ENCODE measurements at places on chromosomes 2 and 18.

DNA sequence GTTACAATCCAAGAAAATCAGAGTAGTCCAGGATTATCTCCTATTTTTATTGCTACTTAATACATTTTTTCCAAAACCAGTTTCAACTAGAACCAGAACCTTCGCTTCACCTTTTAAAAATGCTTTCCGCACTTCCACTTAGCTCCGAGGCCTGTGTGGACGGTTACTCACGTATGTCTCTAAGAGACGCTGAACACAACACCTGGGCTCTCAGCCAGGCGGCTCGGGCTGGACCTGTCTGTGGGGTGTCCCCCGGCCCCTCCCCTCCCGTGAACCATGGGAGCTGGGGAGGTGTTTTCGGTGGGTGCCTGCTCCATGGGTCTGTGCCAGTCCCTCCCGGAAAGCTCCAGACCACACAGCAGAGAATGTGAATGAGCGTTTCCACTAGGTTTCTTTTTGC is 223.8 kb downstream of the GLI2 start:
- no peak for DNase-seq

DNA sequence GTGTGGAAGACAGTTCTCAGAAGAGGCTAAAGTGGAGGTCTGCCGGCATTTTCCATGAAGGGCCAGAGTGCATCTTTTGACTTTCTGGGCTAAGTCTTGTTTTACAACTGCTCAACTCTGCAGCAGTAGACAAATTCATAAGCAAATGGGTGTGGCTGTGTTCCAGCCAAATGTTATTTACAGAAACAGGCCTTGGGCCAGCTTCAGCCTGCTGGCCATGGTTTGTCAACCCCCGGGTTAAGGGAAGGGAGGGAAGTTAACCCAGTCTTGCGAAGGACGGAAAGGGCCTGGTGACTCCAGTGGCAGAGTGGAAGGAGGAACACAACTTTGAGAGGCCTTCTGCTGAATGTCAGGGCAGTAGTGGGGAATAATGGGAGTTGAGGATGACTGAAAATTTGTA is 34.3 kb upstream of the NCKAP5 start:
- DNase-seq = no peak

GRCh38 chr2:7704296-7704865 is 787.2 kb downstream of the RNF144A start:
- DNase-seq = no peak

GRCh38 chr2:111182121-111182520 is 61.4 kb downstream of the BCL2L11 start:
- no peak for DNase-seq

DNA sequence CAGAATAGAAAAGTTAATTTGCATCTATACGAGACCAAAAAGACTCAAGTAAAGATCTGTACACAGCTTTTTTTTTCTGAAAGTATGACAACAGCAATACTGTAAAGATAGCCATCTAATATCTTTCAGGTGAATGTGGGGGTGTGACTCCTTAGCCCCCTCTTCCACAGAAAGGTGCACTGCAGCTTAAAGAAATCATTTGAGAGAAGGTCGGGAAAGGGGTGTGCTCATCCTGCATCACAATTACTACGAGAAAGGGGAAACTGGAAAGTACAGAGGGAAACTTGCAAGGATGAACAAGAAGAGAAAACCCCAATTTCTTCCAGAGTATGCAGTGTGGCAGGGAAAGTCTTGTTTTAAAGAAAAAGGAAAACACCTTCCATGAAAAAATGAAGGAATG is 255.6 kb downstream of the CCDC178 start:
- no peak for DNase-seq

DNA sequence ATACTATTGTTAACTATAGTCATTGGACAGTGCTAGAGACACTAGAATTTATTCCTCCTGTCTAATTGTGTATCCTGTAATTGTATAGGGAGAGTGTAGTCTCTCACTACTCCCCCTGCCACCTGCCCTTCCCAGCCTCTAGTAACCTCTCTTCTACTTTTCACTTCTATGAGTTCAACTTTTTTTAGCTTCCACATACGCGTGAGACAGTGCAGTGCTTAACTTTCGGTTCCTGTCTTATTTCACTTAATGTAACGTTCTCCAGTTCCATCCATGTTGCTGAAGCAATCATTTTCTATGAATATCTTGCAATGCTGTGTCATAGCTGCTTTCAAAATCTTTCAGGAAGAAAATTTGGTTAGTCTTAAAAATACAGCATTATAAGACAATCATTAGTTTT is 22.8 kb upstream of the RUFY4 start:
- DNase-seq = no peak

DNA sequence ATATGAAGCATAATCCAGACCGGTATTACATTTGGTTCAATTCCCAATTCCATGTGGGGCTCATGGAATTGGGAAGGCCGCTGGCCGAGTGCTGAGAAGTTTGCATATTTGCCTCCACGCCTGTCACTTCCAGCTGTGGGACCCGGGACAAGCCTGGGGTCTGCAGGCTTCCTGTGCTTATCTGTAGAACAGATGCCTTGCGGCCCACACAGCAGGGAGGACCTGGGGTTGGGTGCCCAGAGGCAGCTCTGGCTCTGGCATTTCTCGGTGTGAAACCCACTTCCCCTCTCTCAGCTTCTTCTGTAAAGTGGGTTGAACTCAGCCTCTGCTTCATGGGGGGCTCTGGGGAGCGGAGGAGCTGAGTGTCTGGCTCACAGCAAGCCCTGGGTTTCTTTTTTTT is 97.9 kb downstream of the SH3BP4 start:
- no peak for DNase-seq

DNA sequence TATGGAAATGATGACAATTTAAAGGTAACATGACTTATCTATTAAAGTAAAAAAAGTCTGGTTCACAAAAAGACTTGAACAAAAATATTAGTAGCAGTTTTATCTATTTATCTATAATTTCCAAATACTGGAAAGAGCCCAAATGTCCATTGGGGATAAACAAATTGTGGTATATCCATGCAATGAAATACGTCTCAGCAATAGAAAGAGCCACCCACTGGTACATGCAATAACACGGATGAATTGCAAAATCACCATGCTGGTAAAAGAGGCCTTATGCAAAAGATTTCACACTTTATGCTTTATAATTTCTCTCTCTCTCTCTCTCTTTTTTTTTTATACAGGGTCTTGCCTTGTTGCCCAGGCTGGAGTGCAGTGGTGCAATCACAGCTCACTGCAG is 91.4 kb upstream of the ASAP2 start:
- DNase-seq = no peak

GRCh38 chr18:3015204-3015592 is 2.3 kb upstream of the LPIN2 start:
- no peak for DNase-seq

- DNase-seq = no peak
Measured at GRCh38 chr2:220887271-220887870, 684.7 kb downstream of the EPHA4 start.

DNA sequence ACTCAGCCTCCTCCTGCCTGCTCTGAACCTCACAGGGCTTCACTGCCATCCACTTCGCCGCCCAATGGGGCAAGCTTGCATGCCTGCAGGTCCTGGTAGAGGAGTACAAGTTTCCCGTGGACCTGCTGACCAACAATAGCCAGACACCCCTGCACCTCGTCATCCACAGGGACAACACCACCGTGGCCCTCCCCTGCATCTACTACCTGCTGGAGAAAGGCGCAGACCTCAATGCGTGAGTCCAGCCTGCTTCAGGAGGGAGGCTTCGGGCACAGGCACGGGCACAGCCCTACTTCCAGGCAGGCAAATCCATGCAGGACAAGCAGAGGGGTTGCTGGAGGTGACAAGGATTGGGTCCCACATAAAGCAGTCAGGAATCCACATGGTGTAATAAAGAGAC is 1.2 kb downstream of the ANKRD53 start:
- no peak for DNase-seq

DNA sequence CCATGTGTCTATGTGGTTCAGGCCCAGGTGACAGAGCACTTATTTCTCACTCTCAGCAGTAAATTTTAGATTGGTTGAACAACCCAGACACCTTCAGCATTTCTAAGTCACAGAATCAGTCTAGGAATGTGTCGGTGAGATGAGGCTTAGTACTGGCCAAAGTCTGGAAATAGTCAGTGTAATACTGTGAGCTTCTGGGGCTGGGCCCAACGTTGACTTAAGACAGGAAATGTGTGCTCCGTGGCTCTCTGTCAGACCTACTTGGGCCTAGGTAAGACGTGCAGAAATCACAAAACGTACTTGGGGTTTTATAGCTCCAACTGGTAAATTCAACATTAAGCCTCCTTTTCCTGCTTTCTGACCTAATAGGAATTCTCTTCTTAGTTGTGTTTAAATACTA is 160.3 kb upstream of the COL3A1 start:
- DNase-seq = no peak

DNA sequence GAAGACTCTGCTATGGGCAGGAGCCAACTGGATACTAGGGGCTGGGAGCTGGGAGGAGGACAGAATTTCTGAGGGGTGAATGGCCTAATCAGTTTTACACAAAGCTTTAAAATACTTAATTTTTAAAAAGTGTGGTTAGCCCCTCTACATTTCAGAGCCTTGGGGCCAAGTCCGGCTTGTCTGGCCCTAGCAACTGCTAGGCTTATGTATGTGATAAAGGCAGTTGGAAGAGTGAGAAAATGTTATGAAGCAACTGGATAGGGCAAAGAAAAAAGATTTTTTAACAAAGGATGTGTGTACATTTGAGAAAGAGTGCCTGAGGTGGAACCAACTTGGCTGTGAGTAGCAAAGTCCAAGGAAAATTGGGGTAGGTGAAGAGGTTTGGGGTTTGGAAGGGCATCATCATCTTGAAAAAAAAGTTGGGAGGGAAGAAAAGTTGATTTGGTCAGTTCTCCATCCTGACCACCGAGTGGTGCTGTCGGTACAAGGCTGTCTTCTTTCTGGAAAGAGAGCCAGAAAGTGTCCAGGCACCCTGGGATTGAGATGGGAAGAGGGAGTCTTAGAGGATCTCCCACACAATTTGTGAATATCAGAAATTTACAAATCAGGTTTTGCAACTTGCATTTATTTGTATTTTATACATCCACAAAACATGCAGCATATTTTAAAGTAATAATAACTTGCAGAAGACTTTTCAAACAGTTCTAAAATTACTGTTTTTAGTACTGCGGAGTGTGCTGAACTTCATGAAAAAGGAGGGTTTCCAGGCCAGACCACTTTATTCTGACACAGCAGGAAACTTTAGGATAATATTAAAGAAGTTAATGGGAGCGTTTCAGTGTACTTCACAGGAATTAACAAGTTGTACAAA is 10.5 kb upstream of the CDK15 start:
- no peak for DNase-seq

DNA sequence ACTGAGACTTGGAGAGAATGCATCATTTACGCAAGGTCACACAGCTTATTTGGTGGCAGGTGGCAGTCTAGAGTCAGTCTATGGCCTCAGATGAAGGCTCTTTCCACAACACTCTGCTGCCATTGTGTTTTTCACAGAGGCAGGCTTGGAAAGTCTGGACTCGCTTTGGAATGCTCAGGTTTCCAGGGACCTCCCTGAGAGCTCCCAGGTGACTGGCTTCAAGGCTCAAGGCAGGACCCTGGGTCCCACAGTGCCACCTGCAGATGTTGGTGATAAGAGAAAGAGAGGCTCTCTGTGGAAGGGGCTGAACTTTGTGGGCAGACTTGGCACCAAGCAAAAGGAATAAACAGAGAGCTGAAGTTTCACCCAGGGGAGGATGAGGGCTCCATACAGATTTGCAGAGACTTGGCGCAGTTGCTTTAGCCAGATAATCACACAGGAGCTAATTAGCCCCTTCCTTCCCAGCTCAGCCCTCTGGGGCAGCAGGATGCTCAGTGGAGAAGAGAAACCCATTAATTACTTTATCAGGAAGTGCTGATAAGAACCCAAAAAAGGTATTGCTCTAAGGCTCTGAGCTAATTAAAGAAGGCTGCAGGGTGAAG is 103.5 kb downstream of the LBH start:
- DNase-seq = no peak

DNA sequence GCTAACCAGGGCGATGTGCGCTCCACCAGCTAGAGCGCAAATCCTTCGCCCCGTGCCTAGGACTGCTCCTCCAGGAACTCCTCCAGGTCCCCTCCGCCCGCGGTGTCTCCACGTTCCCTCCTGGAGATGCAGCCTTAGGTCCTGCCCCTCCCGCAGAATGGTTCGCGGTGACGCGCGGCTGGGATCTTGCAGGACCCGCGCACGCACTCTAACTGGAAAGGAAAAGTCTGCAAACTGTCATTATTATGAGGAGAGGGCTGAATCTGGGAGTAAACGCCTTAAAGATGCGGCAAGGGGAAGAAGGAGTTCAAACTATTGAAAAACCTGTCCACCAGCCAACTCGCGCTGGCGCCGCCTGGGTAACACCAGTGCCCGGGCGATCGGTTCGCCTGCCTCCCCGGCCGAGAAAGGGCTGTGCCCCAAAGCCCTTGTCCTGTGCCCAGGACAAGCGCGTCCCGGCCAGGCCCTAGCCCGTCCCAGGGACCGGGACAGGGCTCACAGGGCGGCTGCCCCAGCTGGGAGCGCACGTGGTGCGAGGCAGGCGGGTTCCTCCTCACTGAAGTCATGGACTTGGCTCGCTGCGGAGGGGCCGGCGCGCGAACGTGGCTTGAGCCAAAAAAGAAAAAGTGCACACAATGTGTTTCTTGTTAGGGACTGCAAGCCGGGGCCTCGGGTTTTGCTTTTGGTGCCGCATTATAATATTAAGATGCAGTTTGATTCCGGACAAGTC is 5.5 kb upstream of the ID2 start:
- no peak for DNase-seq

GRCh38 chr2:207779523-207779922 is 9.8 kb upstream of the FZD5 start:
- DNase-seq = no peak

DNA sequence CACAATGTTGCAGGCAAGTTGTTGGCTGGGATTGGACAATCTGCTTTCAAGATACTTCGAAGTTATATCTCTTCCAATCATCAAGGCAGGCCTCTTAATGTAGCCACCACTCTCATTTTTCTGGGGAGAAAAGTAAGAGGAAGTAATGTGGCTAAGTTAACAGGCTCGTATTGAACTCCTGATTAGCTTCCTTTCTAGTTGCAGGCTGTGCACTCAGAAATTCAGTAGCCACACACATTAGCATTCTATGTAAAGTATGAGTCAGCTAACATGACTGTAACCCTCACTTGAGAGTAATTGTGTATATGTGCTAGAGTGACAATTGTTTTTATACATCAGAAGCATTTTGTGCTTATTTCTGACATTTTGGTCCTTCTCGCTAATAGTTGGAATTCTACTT is 3.3 kb downstream of the TWSG1 start:
- no peak for DNase-seq

DNA sequence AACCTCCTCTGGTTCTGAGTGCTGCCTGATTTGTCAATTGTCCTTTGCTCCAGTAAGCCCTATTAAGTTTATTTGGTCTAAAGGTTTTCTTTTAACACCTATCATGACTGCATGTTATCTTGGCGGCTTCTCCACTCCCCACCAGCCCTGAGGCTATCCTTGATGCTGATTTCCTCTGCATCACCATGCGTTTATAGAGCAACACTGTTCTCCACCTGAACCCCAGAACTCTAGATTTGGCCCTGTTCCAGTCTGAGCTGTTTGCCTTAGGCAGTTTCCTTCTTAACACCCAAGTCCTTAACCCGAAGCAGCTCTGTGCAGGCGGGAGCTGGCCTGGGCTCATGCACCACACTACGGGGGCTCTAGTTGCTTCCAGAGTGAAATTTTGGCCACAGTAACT is 98.2 kb upstream of the NPAS2 start:
- DNase-seq = no peak

GRCh38 chr18:9848170-9848879 is 37.4 kb upstream of the TXNDC2 start:
- no peak for DNase-seq

GRCh38 chr2:60926741-60927552 is 45.6 kb downstream of the REL start:
- DNase-seq = no peak
